ENCODE measurements at places on chromosomes 2 and 18. TPM values are rescaled to one million over a fixed set of nuclear protein-coding genes. Genes with fewer than 3 reads are reported as not detected.
A peak's percentile ranks its signal among the peaks of the same experiment; 100 is the strongest.

- no peak for DNase-seq
Observed at GRCh38 chr2:27009083-27009482, 23.7 kb upstream of the TMEM214 start.

- DNase-seq, result peak; percentile 9
Observed at GRCh38 chr18:21074336-21075323, 37.0 kb downstream of the ROCK1 start.

- DNase-seq, result no peak
Observed at GRCh38 chr2:144796936-144797335, 277.0 kb upstream of the ZEB2 start.

DNA sequence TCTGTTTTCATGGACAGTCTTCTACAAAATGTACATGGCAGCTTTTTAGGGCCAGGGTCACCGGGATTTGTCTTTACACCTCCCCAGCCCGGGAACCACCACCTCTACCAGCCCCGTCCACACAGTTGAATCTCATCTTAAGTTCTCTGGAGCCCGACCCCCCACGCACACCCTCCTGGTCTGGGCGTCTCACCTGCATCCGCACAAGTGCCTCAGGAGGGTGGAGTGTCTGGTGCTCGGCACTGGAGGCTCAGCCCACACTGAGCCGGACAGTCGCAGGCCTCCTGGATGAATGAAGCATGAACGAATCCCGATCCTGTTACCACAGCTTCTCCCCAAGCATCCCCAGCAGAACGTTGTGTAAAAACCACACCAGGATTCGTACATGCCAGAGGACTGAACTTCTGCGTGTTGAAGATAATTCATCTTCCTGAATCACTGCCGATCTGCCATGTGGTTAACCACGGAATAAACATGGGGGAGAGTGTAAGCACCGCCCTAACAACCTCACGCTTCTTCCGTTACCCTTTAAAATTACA is 162.0 kb downstream of the RTP5 start:
- DNase-seq, result no peak

DNA sequence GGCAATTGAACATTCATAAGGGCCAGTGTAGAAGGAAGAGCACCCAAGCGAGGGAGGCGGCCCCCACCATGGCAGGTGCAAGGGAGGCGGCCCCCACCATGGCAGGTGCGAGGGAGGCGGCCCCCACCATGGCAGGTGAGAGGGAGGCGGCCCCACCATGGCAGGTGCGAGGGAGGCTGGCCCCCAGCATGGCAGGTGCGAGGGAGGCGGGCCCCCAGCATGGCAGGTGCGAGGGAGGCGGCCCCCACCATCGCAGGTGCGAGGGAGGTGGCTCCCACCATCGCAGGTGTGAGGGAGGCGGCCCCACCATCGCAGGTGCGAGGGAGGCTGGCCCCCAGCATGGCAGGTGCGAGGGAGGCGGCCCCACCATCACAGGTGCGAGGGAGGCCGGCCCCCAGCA is 24.7 kb upstream of the GPC1 start:
- DNase-seq, result no peak

- DNase-seq, result no peak
Observed at GRCh38 chr2:97673915-97674283, 4.4 kb downstream of the C2orf92 start.

DNA sequence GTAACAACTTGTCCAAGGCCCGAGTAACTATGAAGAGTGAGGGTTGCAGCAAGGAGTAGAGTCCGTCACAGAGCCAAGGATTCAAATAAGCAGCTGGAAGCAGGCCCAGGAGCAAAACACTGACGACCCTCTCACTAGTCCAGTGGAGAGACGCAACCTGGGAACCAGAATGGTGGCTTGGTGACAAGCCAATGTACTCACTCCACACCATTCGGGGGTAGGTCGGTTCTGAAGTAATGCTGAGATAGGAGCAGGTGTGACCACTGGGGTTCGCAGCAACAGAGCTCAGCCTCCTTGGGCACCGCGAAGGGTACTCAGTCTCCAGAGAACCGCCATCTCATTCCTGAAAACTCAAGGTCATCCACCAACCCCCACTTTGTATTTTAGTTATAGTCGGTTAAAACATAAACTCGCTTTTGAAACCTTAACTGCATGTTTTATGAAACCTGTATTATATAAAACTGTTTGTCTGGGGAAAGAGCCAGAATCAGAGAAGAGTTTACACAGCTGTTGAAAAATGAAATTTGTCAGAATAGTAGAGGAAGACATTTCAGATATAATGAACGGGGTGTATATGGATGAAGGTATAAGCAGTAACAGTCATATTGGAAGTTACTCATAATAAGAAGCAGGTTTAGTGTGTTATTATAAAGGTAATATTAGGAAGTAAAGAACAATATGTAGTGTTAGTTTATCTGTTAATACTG is 8.6 kb downstream of the ANKRD62 start:
- no peak for DNase-seq

DNA sequence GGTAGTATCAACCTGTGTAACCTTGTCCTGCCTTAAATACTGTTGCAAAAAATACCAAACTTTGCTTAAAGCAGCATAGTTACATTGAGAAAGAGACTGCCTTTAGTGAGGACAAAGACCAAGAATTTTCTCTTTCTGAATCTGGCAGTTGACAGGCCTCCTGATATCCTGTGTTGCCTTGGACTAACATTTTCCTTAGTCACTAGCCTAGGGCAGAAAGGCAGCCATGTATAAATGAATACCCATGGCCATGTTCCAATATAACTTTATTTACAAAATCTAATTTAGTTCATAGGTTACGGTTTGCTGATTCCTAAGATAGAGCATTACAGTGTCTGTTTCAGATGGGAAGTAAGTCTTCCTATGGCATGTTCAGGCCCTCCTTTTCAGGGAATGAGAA is 895.4 kb downstream of the CNTNAP5 start:
- DNase-seq, result no peak

TXNDC2 gene
- total RNA-seq, result not detected

GRCh38 chr18:527146-527545 is 26.6 kb upstream of the COLEC12 start:
- no peak for DNase-seq

MGAT4A gene
- total RNA-seq, result 105 TPM

ZNF407 gene
- 34.0 TPM for total RNA-seq

SCYGR6 gene
- total RNA-seq, result not detected

HEATR5B gene
- 49.1 TPM for total RNA-seq

- no peak for DNase-seq
Observed at GRCh38 chr2:215405722-215406581, 29.9 kb downstream of the FN1 start.

- DNase-seq, result no peak
Observed at GRCh38 chr18:58057291-58057965, 13.4 kb downstream of the NEDD4L start.

GRCh38 chr18:56515522-56515921 is 122.9 kb downstream of the TXNL1 start:
- DNase-seq, result no peak
